CD8-positive, alpha-beta T cell (primary cell): ENCODE measurements at places on chromosomes 5 and 9.

DNA sequence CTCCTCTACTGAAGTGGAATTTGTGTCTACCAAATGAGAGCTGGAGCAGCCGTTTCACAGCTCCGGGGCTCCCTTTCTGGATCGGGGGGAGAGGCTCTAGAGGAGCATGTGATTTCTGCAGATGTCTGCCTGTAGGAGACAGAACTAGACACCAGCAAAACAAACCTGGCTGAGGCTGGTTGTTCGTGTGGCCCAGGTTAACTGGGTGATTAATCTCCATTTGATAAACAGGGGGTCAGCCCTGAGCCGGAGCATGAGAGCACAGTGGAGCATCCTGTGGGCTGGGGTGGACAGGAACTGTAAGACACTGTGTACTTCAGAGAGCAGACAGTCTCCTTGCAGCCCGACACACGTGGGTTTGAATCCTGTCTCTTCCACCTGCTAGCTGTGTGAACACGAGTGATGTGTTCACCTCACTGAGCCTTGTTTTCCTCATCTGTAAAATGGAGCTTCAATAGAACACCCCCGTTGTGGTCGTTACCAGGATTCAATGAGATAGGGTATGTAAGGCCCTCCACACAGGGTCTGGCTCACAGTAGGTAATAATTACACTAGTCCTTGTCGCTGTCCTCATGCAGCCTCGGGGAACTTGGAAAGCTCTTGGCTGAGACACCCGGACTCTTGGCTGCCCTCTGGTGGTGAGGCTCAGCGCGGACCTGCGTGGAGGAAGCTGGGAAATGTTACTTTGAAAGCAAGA is 12.9 kb downstream of the CXCL14 start:
- peak; percentile 69 for DNase-seq

GRCh38 chr9:124894741-124895170 is 32.8 kb downstream of the ARPC5L start:
- DNase-seq, result peak; percentile 33

- DNase-seq, result no peak
Measured at GRCh38 chr5:39447968-39448367, 23.2 kb upstream of the DAB2 start.

GRCh38 chr5:63700241-63700640 is 262.0 kb downstream of the HTR1A start:
- no peak for DNase-seq

GRCh38 chr5:153350175-153350883 is 140.1 kb upstream of the GRIA1 start:
- no peak for DNase-seq
